ENCODE measurements at places on chromosomes 4 and X. TPM values are rescaled to one million over a fixed set of nuclear protein-coding genes. Genes with fewer than 3 reads are reported as not detected.

The SEC31A gene
- total RNA-seq = 114 TPM

The WNK3 gene
- 0.35 TPM for total RNA-seq

The AKAP4 gene
- not detected for total RNA-seq

The USP17L17 gene
- total RNA-seq = not detected

The KLKB1 gene
- total RNA-seq = not detected

The ACOT9 gene
- total RNA-seq = 20.8 TPM

The PABPC4L gene
- total RNA-seq = not detected

The AFF2 gene
- total RNA-seq = 5.8 TPM

The PPEF1 gene
- 0.30 TPM for total RNA-seq

The TLR1 gene
- 1.1 TPM for total RNA-seq

The TBC1D8B gene
- 0.18 TPM for total RNA-seq

The CT47A1 gene
- total RNA-seq = not detected

The PAGE4 gene
- total RNA-seq = not detected

The ETNPPL gene
- total RNA-seq = not detected

The SPP1 gene
- 0.87 TPM for total RNA-seq

The GRID2 gene
- total RNA-seq = 0.22 TPM

The ATP6AP2 gene
- total RNA-seq = 60.3 TPM

DNA sequence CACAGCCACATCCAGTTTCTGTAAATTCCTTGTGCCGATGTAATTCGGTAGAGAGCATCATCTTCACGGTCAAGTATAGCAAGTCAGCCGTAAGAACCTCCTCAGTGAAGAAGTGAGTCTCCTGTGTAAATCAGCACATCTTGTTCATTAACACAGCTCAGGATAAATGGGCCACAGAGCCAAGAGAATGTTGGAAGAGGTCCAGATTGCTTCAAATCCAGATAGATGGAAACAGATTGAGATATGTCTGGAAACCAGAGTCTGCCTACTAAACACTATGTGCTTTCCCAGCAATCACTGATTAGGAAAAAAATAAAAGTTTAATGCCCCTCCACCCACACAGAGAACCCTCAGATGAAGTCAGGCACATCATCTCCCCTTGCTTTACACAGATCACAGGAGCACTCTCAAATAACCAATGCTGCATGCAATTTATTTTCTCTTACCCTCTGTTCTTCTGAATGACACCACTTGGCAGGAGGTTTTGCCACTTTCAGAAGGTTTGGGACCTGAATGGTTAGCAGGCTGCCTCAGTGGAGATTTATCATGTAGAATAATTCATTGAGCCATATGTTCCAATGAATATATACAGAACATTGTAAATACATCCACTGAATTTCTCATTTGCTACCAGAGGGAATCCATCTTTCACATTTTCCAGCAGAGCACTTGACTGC lies 357.7 kb downstream of the C4orf33 start:
- DNase-seq = no peak

GRCh38 chrX:10356979-10357378 lies 200.2 kb downstream of the CLCN4 start:
- DNase-seq = no peak

DNA sequence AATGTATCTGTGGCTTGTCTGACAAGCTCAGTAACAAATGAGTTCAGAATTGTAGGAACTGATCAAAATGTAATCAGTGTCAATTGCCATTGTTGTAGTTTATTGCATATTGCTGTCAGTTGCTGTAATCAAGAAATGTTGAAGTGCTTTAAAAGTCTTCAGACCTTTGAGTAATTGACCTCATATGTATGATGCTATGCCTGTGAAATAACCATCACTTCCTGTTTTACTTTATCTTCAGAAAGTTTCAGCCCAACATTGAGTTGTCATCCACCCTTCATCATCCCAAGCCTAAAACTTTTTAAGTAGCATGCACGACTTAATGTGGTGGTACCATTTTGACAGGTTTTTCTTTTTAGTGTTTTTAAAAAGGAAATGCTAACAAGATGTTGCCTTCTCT lies 212.4 kb downstream of the ARHGAP10 start:
- DNase-seq = no peak

- no peak for DNase-seq
Measured at GRCh38 chrX:20361081-20361889, 94.6 kb upstream of the RPS6KA3 start.

DNA sequence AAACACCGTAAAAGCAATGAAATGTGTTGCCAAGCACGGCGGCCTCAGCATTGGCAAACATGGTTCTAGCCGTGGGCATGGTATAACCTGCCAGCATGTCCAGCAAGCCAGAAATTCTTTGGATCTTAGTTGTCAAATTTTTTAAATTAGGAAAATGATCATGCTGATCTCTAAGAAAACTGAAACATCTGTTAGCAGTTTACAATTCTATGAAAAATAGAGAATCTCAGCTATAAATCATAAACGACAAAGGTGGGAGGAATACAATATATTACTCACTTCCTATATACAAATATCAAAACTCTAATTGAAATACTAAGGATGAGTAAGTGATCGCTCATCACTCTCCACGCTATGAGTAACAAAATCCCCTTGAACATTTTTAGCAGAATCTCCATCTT lies 130.3 kb downstream of the ADGRA3 start:
- no peak for DNase-seq

GRCh38 chr4:85717351-85717750 lies 242.4 kb downstream of the ARHGAP24 start:
- no peak for DNase-seq

GRCh38 chr4:10160281-10160856 lies 43.8 kb upstream of the WDR1 start:
- DNase-seq = no peak

- DNase-seq = peak; percentile 17
Measured at GRCh38 chr4:152063621-152064240, 302.9 kb upstream of the GATB start.

- DNase-seq = no peak
Measured at GRCh38 chr4:41143311-41144039, 70.9 kb downstream of the APBB2 start.

GRCh38 chr4:140049024-140049848 lies 104.7 kb downstream of the MAML3 start:
- peak; percentile 26 for DNase-seq

GRCh38 chrX:17409566-17410290 lies 34.7 kb downstream of the NHS start:
- DNase-seq = no peak

DNA sequence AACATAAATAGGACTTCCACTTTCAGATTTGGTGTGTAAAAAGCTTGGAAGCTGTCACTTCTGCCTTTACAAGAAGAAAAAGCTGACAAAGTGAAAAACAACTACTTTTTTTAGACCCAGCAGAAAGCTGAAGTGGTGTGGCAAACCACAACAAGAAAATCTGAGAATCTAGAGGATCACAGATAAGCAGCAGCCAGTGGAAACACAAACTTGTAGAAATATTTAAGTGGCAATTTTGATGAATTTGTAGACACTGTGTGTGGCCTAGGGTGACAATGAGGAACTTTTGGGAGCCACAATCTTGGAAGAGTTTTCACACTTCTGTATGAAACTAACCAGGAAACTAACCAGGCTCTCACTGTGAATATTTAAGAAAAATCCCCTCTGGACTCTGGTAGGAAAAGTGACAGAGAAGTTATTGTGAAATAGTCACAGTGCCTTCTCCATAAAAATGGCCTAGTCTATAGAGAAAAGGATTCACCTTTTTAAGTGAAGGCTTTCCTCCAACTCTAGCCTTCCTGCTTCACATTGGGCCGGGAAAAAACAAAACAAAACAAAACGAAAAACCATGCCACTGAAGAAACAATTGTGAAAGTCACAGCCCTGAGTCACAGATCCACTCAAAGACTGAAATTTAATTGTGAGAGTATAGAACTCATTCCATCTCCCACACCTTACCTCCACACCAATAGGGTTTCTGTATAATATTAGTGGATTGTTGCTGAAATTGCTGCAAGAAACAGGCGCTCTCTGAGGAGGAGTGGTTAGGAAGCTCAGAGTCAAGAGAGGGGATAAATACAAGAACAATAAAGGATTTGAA lies 26.7 kb upstream of the GUCY1A1 start:
- DNase-seq = no peak

DNA sequence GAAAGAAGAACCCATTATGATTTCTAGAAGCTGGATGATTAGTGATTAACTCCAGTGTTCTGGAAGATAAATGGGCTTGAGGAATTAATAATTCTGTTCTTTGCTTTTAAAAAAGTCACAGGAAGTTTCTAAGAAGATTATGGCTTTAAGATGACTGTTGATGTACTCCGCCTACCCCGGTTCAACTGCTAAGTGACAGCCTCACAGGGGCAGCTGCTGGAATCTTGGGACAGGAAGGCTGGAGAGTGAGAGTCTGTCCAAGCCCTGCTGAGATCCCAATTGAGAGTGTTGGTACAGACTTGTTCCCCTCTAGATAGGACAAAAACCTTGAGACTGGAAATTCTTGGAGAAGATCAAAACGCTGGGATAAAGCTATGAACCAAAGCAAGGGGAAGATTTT lies 37.3 kb downstream of the NPY1R start:
- DNase-seq = no peak

DNA sequence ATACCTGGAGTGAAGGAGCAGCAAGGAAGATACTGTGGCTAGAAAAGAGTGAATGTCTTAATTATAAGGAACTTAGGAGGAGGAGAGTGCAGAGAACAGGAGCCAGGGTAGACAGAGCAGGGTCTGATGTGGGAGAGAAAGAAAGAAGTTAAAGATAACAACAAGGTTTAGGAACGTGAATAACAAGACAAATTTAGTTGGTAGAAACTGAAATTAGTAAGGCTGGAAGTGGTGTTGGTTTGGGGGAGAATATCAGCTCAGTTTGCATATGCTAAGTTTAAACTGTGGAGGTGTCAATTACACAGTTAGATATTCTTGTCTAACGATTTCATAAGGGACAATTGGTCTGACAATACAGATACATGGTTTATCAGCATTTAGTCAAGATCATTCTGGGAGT lies 1123.7 kb upstream of the PABPC4L start:
- no peak for DNase-seq

DNA sequence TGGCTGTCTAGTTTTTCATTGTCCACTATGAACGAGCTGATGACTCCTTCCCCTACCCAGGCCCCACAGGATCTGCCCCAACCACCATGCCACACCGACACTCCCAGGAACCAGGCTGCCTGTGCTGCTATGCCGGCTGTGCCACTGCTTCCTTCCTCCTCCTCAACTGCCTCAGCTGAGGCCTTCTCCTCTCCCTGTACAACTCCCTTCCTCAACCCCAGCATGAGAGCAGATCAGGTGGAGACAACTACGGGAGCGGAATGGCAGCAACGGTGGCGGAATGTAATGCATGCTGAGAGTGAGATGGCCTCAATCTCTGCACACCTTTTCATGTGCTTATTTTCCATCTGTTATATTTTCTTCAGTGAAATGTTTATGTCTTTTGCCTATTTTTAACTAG lies 76.3 kb upstream of the ASB12 start:
- no peak for DNase-seq

DNA sequence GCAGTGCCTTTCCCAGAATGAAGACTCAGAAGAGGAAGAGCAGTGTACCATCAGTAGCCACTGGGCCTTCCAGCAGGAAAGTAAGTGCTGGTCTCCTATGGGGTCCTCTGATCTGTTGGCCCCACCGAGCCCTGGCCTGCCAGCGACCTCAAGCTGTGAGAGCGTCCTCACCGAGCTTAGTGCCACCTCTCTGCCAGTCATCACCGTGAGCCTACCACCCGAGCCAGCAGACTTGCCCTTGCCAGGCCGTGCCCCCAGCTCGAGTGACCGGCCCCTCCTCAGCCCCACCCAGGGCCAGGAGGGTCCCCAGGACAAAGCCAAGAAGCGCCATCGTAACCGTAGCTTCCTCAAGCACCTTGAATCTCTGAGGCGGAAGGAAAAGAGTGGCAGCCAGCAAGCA lies 69.7 kb downstream of the STARD8 start:
- no peak for DNase-seq

DNA sequence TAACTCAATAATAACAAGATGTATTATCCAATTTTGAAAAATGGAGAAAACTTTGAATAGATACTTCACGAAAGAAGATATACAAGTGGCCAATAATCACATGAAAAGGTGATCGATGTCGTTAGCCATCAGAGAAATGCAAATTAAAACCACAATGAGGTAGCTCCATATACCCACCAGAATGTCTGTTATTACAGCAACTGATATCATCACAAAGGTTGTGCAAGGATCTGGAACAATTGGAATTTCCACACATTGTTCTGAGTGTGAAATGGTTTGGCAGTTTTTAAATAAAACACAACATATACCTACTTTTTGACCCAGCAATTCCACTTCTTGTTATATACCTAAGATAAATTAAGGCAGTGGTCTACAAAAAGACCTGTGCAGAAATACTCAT lies 71.7 kb downstream of the IRS4 start:
- no peak for DNase-seq

- no peak for DNase-seq
Measured at GRCh38 chr4:118086344-118086743, 52.1 kb downstream of the NDST3 start.

Measured in activated T-cell treated with anti-CD3 and anti-CD28 coated beads, Interleukin-2, amount 50 U/mL, for 4 hours (primary cell).